SJCRH30 (cell line): ENCODE measurements at places on chromosomes 11 and 22. TPM values are rescaled to one million over a fixed set of nuclear protein-coding genes. Genes with fewer than 3 reads are reported as not detected.
A peak's percentile ranks its signal among the peaks of the same experiment; 100 is the strongest.

The CHEK2 gene
- 37.4 and 43.2 TPM in 2 replicates for total RNA-seq

DNA sequence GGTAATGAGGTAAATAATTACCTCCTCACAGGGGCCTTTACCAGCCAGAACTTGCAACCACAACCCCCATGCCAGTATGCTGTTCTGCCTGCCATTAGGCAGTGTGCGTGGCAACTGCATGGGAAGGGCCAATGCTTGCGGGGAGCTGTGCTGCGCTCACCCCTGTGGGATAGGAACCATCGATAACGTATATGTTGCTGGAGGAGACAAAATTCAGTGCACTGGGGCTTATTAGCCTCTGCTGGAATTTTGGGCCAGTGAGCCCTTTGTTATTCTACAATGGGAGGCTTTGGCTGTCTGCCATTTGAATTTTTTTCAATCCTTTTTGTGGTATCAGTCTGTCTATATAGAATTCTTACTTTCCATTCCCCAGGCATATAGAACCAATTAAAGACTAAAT is 47.3 kb downstream of the PPP2R1B start:
- DNase-seq = no peak

GRCh38 chr11:94858012-94858705 is 90.0 kb downstream of the AMOTL1 start:
- peak; percentile 42 for DNase-seq

GRCh38 chr11:19982774-19983495 is 177.3 kb downstream of the DBX1 start:
- DNase-seq = no peak

DNA sequence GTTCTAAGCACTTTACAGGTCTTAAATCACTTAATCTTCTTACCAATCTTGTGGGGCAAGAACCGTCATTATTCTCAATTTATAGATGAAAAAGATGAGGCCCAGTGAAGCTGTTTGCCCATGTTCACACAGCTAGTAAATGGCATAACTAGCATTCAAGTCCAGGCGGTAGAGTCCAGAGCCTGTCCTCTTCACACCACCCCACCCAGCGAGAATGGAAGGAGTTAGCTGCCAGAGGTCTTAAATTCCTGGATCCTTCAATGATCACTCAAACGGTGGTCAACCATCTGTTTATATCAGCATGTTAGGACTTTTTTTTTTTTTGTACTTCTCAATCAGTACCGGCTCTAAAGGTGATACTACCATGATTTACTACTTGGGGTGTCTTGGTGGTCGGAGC is 43.3 kb downstream of the PARVA start:
- no peak for DNase-seq
